ENCODE measurements at places on chromosomes 16 and 17.
A peak's percentile ranks its signal among the peaks of the same experiment; 100 is the strongest.

GRCh38 chr16:1713331-1713730, 7.3 kb downstream of the MAPK8IP3 start:
- DNase-seq = no peak

DNA sequence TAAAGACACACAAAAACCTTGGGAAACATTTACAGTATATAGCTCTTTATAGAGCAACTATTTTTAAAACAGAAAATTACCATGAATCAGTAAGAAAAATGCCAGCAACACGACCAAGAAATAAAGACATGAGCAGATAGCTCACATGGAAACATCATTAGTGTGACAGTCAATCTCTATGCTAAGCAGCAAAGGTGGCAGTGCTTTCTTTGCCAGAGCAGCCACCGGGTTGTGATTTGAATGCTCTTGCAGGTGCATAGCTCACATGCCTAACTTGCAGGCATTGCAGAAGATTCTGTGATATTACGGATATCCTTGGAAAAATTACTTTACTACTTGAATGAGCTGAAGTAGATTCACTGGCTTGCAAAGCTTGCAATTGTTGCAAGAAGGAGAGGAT, 652.9 kb upstream of the C16orf82 start:
- DNase-seq = no peak

DNA sequence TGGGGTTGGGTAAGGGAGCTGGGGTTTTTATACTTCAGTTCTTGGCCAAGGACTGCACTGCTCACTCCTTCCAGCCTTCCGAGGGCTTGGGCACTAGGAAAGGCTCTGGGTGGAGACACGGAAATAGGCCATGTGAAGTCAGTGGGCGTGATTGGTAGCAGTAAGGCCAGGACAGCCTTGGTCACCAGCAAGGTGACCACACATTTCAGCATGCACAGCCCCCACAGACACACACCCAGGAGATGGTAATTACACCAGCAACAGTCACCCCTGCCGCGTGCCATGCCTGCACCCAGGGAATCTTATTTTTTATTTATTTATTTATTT, 252.5 kb downstream of the SEC14L1 start:
- no peak for DNase-seq

- no peak for DNase-seq
Observed at GRCh38 chr16:53872248-53873221, 168.6 kb downstream of the FTO start.

- DNase-seq = no peak
Observed at GRCh38 chr17:48483471-48484131, 47.2 kb downstream of the HOXB1 start.

DNA sequence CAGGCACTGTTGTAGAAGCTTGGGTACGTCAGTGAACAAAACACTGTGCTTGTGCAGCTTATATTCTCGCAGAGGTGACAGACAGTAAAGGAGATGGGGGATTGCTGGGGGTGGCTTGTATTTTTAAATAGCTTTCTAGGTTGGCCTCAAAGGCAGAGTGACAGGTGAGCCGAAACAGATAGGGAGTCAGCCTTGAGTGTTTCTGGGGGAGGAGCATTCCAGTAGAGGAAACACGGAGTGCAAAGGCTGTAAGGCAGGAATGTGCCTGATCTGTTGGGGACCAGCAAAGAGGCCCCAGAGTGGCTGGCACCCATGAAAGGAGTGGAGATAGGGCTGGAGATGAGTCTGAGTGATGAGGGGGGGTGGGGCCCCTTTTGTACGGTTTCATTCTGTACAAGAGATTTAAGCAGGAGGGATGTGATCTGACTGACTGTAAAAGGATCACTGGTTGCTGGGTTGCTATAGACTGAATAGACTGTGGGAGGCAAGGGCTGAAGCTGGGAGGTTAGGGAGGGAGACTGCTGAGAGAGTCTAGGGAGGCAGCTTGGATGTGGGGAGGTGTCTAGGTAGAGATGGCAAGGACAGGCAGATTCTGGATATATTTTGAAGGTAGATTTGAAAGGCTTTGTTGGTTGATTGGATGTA, 15.2 kb downstream of the NUP93 start:
- DNase-seq = no peak

DNA sequence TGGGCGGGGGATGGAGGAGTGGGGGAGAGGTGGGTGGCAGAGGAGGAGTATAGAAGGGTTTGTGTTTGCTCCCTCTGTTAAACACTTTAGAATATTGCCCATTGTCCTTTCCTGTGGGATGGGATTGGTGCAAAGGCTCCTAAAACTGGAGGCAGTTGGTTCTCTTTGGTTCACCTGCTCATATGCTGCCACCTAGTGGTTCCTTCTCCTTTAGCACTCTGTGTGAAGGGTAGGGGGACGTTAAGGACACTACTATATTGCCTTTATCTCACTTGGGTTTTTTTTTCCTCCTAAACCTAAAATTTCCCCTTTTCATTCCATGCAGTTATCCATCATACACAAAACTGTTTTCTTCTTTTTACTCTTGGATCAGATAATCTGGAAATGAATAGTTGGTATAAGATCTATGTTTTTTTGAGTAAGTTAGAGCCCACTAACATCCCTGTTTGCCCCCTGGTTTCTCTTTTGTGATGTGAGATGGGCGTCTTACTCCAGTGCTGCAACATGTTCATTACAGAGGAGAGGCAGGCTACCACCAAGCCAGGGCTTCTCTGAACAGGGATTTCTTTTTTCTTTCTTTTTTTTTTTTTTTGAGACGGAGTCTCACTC, 23.8 kb downstream of the SNX11 start:
- peak; percentile 43 for DNase-seq

DNA sequence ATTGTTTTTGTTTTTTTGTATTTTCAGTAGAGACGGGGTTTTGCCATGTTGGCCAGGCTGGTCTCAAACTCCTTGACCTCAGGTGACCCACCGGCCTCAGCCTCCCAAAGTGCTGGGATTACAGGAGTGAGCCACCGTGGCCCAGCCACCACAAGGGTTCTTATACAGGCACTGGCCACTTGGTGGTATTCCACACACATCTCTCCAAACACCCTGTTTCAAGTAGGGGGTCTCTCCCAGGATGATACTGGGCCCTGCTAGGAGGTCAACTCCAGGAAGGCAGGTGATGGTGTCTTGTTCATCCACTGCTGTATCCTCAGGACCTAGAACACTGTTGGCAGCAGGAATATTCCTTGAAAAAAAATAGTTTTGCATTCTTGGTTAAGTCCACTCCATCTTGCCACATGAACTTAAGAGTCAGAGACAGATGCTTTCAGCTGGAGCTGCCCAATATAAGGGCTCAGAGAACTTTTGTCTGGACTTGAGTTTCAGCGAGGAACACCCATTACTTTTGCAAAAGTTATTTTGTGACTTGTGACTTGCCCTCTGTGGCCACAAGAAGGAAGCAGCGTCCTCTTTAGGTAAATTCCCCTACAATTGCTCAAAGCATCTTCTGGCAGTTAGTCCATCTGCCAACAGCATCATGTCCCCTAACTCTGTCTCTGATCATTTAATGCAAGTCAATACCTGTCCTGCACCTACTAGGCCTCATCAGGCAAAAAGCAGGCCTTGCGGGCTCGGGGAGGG, 7.4 kb upstream of the EEF2K start:
- no peak for DNase-seq

DNA sequence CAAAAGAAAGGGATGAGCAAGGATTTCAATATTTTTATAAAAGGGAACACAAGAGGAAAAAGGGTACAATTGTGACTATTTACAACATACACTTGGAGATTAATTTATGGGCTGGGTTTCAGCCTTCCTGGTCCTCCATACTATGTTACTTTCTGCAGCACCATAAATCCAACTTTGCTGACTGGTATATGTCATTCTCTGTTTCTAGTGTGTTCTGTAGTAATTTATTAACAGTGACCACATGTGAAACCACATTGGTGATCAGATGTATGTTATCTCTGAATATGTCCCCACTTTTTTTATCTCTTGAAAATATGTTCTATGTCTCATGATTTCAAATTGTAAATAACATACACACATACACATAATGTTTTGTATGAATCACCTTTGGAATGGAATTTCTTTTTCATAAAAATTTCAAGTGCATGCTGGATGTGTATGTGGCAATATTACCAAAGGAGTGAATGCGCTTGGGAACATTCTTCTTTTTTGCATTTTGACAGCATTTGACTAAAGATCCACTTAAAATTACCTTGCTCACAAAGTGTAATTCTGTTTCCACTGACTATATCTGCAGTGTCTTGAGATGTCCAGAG, 2.9 kb upstream of the LYRM9 start:
- DNase-seq = no peak

- peak; percentile 23 for DNase-seq
Observed at GRCh38 chr16:88804552-88805339, 1.2 kb downstream of the CDT1 start.

GRCh38 chr17:78933025-78933958, 8.1 kb upstream of the TIMP2 start:
- peak; percentile 36 for DNase-seq

GRCh38 chr17:73371836-73372235, 60.0 kb upstream of the CDC42EP4 start:
- DNase-seq = no peak

GRCh38 chr16:65037556-65037955, 84.3 kb downstream of the CDH11 start:
- DNase-seq = no peak

DNA sequence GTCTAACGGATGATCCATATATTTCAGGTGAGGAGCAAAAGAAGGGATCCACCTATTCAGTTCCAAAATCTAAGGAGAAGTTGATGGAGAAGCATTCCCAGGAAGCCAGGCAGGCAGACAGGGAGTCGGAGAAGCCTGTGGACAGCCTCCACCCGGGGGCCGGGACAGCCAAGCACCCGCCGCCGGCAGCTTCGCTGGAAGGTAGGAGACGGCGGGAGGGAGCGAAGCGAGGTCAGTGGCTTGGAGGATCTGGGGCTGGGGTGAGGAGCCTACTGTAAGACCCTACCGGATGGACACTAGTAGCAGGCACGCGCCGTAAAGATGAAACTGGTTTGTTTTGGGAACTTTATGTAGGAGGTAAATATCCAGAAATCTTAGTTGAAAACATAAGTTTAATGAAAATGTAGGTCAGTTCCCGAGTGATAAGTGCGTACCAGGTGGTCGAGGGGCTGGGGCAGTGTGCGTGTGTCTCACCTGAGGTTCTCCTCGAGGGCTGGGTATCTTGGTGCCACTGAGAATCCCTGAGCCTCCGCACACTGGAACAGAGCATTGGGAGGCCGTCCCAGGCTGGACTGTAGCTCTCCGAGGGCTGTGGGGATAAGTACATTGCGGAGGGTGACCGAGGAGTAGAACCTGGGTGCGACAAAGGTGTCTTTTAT, 714 bp downstream of the SPATA33 start:
- no peak for DNase-seq

DNA sequence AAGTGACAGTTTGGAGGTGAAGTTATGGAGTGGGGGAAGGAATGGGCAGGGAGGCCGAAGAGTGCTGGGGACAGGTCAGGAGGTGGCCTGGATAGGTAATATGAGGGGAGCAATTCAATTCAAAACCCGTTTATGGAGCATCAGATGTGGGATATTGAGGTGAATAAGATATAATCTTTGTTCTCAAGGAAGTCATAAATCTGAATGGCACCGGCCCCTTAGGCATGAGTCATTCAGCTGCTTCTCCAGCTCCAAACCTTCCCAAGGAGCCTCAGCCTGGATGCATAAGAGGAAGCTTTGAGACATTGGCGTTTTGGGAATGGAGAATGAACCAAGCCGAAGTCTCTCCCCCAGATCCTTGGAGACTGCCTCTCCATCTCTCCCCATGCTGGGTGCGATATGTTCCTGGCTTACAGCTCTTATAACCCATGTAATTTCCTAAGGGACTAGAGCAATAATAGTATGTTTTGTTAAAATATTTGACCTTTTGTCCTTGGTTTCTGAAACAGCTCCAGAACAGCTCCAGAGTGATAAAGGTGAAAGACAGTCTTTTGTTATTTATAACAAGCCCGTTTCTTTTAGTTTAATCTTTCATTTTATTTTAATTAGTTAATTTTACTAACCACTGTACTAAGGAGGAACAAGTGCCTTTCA, 1.7 kb downstream of the TUBG2 start:
- DNase-seq = no peak

DNA sequence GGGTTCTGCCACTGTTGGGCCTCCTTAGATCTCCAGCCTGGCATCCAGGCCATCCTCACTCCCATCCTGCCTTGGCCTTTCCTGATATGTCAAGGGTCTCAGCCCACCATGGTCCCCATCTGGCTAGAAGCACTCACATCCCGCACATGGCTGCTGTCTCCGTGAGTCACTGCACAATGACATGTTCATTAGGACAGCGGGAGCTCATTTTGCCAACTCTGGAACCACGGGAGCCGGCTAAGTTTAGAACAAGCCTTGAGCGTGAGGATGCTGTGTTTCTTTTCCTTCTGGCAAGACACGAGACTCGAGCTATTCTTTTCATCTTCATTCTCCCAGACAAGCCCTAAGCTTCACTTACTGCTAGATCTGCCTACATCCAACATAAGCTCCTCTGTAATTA, 65.7 kb upstream of the KSR1 start:
- DNase-seq = no peak

DNA sequence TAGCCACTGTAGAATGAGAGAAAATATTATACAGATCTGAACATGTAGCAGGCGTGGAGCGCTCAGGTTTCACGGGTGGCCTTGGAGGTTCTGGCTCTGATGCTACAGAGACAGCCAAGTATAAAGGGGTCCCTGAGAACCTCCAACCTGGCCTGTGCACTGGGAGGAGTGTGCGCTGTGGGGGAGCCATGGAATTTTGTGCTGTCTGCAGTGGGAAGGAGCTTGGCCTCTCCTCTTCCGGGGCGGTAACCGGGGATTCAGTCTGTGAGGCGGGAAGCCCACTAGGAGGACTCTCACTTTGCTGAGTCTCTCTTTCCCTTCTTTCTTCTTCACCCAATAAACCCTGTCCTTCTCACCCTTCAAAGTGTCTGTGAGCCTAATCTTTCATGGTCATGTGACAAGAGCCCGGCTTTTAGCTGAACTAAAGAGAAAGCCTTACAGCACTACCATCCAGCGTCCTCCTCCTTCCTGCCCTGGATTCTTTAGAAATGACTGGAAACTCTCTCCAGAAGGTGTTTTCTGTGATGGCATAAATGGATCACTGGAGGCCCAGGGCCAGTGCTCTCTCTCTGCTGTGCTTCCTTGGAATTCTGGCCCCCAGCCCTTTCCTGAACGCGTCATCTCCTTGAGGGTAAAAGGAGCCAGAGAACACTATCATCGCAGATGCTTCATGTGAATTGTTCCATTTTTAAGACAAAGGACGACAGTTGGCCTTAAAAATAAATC, 232.1 kb upstream of the CACNG5 start:
- no peak for DNase-seq

GRCh38 chr17:69423450-69423849, 9.0 kb downstream of the MAP2K6 start:
- no peak for DNase-seq

GRCh38 chr16:1533443-1533951, at the start of gene TMEM204:
TSS of gene TMEM204 (plus strand) at chr16:1533666. CDS start at chr16:1534276, 610 bp downstream.
- DNase-seq = no peak
